Activated CD4-positive, alpha-beta T cell treated with anti-CD3 and anti-CD28 coated beads, Interleukin-2, amount 10 ng/mL, durations not matched to agents 7 days and 5 days (primary cell): ENCODE measurements at places on chromosomes 3 and 15.

DNA sequence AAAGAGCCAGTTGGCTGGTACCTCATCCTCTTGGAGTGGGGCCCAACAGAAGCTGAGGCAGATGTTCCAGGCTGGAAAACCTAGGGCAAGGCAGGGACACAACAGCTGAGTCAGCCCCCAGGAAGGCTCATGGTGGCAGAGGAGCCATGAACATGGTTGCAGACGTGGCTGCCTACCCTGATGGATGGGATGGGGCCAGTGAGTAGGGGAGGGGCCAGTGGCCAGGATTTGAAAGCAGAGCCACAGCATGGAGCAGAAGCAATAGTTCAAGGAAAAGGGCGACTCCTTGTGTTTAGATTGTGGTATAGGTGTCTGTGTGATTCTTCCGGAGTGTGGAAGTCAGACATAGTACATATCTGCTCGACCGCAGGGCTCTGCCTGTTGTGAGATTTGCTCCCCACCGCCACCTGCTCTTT, 24.2 kb downstream of the PXYLP1 start:
- peak; percentile 61 for DNase-seq

DNA sequence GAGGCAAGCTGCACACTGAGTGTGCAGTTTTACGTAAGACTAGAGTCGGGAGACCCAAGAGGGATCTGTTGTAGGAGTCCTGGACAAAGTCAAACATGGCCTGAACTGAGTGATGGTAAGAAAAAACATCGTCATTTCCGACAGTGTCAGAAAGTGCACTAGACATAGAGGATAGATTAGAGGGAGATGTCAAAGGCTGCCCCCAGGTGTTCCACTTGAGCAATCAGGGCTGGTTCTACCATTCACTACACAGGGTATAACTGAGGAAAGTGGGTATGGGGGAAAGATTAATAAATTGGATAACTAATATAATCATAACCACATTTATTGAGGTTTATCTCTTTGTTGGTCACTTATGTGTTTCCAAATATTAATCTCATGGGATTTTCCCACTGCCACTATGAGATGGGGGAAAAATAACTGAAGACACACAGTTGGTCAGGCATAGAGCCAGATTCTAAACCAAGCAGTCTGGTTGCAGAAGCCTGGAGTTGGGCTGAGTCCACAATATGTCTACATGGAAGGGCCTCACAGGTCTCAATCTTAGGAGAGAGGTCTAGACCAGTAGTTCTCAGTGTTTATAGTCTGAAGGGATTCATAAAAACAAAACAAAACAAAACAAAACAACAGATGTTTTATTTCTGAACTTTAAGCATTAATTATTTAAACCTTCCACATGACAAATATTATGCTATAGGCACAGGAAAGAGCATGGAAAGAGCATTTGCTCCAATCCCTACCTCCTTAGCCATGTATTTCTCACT, 766.5 kb downstream of the NTRK3 start:
- no peak for DNase-seq

DNA sequence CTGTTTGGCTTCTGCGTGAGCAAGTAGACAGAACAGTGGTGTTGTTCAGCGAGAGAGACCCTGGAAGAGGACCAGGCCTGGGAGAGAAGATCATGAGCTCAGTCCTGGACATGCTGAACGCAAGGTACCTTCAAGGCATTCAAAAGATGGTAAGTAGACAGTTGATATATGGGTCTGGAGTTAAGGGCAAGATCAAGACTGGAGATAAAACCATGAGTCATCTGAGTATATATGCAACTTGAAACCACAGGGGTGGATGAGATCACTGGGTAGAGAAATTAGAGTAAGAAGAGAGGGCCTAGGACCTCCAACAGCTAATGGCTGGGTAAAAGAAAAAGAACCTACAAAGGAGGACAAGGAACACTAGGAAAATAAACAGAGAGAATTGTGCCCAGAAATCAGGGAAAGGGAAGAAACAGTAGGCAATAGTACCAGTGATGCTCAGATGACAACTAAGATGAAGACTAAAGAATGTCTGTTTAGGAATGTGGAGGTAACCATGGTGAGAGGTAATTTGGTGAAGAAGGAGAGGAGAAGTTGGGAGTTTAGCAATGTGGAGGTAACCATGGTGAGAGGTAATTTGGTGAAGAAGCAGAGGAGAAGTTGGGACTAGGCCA, 343.2 kb upstream of the ADAMTS9 start:
- DNase-seq, result no peak

DNA sequence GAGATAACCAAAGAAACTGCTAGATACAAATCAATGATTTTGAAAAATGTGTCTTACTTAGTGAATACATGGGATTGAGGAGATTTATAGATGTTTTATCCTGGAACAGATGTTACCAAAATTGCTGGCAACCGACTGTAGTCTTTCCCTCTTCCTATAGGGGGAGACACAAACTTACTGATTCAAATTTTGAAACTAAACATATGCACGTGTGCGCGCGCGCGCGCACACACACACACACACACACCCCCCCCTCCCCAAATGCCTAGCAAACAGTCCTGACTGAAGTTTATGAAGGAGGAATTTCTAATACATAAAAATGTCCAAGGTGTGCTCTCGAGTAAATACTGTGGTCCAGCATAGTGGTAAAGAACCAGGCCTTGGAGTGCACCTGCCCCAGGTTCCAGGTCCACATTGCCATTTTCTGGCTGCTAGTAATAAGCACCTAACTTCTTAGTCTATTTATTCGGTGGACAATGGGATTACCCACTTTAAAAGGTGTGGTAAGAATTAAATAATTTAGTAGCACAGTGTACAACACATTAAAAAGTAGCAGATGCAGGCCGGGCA, 18.5 kb upstream of the C3orf62 start:
- peak; percentile 49 for DNase-seq

DNA sequence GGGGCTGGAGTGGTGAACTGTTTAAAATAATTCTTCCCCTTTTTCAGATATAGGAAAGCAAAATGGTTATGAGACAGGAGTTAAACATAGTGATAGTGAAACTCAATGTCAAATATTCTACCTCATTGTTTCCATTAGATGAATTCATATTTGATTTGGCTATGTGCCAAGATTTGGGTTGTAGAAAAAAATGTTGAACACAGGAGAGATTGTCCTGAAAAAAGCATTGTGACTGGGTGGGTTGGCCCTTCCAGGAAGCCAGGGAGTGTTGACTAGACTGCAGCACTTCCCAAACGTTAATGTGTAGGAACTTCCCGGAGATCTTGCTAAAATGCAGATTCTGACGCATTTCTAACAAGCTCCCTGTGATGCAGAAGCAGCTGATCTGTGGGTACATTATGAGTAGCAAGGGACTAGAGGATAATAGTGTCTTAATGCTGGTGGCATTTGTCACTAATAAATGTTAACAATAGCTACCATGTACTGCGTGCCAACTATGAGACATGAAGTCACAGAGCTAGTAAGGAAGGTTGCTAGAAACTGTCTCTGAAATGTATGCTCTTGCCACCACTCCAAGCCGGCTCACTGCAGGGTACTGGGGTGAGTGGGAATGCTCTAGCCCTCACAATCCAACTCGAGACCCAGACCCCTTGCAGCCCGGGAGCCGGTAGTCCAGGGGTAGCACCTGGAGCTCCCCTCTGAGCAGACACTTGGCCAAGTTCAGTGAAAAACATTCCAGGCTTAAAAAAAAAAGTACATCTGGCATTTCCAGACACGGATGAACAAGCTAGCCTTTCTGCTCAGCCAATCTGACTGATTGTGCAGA, 120.6 kb downstream of the CD47 start:
- DNase-seq, result no peak

DNA sequence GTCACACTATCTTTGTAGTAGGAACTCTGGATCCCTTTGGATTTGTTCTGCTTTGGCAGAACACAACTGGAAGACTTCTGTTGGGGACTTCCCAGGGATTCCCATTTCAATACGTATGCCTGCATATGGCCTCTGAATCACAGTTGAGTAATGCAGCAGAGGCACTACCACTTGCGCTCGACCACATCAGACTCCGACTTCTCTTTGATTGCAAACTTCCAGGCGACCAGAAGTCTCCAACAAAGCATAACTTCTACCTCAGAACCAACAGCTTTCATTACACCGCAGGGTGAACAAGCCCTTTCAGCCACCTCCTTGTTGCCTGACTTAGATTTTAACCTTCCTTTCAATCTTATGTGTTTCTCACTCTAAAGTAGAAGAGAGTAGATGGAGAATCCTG, 924.4 kb downstream of the IGSF11 start:
- DNase-seq, result no peak

DNA sequence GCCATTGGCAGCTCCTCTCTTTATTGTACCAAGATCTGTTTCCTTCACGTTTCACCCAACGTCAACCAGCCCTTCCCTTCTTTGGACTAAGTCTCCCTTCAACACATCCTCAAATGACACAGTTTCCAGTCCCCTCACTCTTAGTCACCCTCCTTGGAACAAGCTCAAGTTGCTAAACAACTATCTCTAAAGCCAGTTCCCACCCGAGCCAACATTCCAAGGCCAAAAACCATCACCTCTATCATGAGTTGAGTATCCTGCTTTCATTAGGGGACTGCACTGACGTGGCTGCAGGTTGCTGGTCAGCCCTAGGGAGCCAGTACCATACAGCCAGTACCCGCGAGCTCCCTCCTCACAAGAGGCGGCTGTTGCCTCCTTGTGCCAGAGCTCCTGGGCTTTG, 73.8 kb downstream of the LIPC start:
- DNase-seq, result no peak

GRCh38 chr15:64048781-64049460, 2.6 kb upstream of the DAPK2 start:
- no peak for DNase-seq
